ENCODE measurements at places on chromosomes 16 and 17.
A peak's percentile ranks its signal among the peaks of the same experiment; 100 is the strongest.

- DNase-seq, result no peak
Measured at GRCh38 chr16:27772093-27772825, 222.3 kb downstream of the KATNIP start.

DNA sequence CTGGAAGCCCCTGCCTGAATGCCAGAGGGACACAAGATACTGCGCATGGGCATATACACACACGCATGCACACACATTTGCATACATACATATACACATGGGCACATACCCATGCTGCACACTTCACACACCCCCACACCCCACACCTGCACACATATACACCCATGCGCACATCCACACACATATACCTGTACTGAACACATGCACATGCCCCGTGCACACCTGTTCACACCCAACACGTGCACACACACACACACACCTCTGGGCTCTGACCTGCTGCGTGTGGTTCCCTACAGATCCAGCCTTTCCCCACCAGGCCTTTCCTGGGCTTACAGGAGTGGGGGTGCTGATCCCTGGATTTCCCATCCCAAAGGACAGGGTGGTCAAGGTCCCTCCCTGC is 6.3 kb downstream of the SPPL2C start:
- no peak for DNase-seq

DNA sequence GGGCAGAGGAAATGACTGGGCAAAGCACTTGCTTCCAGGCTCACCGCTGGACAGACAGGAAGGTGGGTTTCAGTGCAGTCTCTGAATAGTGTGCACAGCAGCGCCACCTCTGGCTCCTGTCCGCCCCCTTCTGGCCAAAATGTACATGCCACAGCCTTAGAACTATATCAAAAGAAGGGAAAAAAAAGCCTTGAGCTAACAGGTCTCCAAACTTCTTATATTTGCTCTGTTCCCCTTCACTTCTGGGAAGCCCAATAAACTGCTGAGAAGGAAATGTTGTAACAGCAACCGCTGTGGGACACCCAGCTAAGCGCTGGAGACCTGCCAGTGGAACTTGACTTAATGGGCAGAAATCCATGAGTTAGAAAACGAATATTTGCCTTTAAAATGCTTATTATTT is 17.5 kb downstream of the COG7 start:
- peak; percentile 14 for DNase-seq

GRCh38 chr16:80806927-80807340 is 2.5 kb upstream of the CDYL2 start:
- no peak for DNase-seq

DNA sequence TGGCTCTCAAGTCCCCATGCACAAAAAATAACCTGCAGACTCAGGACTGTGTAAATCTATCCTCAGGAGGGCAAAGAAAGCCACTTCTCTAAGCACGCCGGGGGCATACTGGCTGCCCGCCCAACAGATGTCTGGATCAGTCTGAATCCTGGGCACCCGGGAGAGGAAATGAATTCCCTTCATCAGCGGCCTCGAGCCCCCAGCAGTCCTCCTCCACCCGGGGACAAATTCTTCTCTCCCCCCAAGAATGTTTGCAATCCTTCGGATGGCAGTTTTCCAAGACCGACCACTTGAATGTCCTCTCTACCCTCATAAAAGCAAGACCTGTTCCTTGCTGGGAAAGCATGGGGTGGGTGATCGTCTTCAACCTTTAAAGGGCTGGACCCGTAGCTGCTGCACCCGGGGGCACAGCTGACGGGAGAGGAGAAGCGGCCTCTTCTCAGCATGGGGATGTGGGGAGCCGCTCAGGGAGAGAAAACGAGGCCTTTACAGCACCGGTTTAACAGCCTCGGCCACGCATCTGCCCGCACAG is 9.4 kb upstream of the MAP2K3 start:
- no peak for DNase-seq

DNA sequence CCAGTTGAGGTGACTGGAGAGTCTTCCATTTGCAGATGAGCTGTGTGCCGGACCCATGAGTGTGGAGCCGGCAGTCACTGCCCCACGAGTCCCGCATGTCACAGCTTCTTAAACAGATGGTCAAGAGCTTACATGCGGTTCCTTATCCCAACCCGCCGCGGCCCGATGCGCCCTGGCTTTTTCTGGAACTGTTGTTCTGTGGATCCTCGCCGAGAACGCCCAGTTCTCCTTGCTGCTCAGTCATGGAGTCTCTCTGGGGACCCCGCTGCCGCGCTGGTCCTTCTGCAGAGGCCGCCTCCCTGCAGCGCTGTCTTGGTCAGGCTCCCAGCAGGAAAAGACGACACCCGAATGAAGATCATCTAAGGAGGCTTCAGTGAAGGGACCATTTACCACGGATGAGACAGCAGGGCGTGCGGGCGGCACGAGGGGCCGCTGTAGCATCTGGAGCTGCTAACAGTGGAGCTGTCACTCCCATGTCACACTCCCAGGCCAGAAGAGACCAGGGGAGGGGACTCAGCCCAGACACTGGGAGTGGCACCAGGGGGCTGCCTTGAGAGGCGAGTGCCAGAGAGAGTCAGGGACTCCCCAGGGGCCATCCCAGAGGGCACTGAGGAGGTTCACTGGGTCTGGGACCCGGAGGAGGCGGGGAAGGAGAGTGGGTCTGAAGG is 10.8 kb upstream of the LGALS3BP start:
- no peak for DNase-seq

- DNase-seq, result no peak
Measured at GRCh38 chr16:35252356-35252936, 1793.0 kb downstream of the TP53TG3F start.

GRCh38 chr16:55179852-55180585 is 144.0 kb upstream of the IRX6 start:
- DNase-seq, result no peak

DNA sequence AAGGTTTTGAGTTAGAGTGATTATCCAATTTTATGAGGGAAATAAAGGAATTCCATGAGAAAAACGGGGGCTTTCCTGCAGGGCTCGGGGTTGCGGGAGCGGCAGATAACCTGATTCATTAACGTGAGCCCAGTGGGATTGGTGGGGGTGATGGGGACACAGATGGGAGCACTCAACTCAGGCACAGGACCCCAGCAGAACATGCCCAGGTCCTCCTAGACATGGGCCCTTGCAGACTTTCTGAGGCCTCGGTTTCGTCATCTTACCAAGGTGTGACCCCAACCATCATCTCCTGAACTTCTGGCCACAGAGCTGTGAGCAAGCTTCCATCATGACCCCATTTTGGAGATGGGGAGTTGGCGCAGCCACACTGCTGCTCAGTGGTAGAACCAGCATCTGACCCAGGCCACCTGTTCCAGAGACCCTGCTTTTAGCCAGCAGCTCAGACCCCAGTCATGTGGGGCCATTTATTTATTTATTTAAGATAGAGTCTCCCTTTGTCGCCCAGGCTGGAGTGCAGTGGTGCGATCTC is 22.3 kb downstream of the CARHSP1 start:
- DNase-seq, result no peak

GRCh38 chr16:65572156-65572555 is 450.3 kb upstream of the CDH11 start:
- no peak for DNase-seq
